ENCODE measurements at places on chromosomes 7 and 10.

- no peak for DNase-seq
Measured at GRCh38 chr10:88386821-88387773, 196.0 kb downstream of the RNLS start.

GRCh38 chr7:67918158-67918557, 921.5 kb downstream of the TYW1 start:
- DNase-seq, result no peak

GRCh38 chr7:42877862-42878261, 34.0 kb downstream of the C7orf25 start:
- no peak for DNase-seq

- DNase-seq, result no peak
Measured at GRCh38 chr10:61248013-61248412, 205.2 kb downstream of the TMEM26 start.

DNA sequence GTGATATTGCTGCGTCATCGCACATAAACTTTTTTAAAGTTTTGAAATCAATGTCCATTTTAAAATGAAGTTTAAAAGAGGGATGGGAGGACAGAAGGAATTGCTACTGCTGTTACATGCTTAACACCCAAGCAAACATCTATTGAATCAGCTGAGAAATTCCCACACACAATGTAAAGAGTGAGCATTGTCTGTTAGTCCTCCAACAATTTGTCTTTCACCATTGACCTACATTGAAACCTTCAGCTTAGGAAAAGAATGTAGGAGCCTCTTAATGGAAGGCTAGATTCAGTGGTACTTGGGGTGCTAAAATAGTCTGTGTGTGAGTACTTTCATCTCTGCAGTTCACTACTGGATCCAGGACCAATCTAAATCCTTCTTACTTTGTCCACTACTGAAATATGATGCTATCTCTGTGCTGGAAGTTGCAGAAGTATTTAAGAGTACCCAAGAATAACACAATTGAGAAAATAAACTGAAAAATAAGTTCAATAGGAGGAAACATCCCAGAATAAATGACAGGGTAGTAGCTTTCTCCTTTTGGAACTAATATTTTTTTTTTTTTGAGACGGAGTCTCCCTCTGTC, 23.8 kb upstream of the FBXW4 start:
- DNase-seq, result no peak

DNA sequence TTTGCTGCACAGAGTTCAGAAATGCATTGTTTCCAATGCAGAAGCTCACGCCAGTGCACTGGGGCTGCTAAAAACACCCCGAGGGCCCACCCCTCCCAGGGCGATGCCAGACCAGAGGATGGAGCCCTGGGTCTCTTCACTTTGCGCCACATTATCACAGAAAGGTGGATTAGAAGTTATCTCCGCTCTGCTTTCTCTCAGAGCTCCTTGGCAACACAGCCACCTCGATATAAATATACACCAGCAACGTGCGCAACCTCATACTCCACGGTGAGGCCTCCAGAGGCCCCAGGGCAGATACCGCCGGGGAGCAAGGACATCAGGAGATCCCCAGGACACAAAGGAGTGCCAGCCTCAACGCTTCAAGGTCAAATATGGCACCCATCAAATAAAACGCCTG, 121.0 kb upstream of the TBX20 start:
- DNase-seq, result no peak

- no peak for DNase-seq
Measured at GRCh38 chr7:134954197-134955082, 31.9 kb upstream of the AGBL3 start.

DNA sequence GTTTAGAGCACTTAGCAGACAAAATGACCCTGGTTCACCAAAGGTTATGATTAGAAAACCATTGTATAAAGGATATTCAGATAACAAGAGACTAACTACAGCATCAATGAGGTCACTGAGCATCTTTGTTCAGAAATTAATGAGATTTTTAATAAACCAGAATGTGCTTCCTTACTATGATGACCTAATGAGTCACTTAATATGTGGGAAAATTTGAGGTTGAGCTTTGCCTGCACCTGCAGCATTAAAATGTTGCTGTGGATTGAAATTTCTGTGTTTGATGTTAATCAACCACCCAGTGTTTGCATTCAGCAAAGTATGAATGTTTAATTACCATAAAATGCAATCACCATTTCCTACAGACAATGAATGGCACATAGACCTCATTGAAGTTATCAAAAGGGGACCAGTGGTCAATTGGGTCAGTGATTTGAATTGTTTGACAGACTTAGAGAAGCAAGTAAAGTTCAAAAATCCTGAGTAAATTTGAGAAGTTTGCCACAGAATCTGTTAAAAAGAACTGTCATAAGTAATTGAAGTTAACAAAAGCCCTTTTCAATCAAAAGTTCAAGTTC, 45.8 kb downstream of the EXOC6 start:
- DNase-seq, result no peak
